Endothelial cell of umbilical vein (primary cell): ENCODE measurements at places on chromosomes 3 and 15. TPM values are rescaled to one million over a fixed set of nuclear protein-coding genes. Genes with fewer than 3 reads are reported as not detected.

The CACNA2D2 gene
- total RNA-seq, result not detected in 2 replicates

The AHSG gene
- not detected in 2 replicates for total RNA-seq

The CXCR6 gene
- not detected in 2 replicates for total RNA-seq

The CCDC54 gene
- total RNA-seq, result not detected in 2 replicates

The SLC2A2 gene
- not detected in 2 replicates for total RNA-seq

The SLC22A14 gene
- not detected in 2 replicates for total RNA-seq

The DUOXA1 gene
- not detected in 2 replicates for total RNA-seq

The TAGLN3 gene
- total RNA-seq, result not detected in 2 replicates

- no peak for DNase-seq
These were observed 10.8 kb downstream of the GHRL start for GRCh38 chr3:10281951-10282350.

DNA sequence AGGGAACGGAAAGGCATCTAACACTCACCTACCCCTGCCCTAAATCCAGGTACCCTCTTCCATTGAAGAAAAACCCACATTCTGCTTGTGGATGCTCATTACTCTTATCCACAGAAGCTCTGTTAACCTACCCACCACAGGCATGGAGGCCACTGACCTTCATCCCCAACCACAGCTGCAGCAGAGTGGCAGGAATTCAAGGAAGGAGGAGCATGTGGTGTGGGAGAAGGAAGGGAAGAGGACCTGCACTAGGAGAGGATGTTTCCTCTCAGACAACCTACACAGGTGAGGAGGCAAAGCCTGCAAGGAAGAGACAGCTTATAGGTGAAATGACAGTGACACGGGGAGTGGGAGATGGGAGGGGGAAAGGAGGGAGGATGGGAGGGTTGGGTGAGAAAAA is 192.5 kb upstream of the TSC22D2 start:
- no peak for DNase-seq

GRCh38 chr3:182046166-182046764 is 334.5 kb downstream of the SOX2 start:
- no peak for DNase-seq

GRCh38 chr15:68217341-68217740 is 12.2 kb downstream of the CLN6 start:
- DNase-seq, result no peak

DNA sequence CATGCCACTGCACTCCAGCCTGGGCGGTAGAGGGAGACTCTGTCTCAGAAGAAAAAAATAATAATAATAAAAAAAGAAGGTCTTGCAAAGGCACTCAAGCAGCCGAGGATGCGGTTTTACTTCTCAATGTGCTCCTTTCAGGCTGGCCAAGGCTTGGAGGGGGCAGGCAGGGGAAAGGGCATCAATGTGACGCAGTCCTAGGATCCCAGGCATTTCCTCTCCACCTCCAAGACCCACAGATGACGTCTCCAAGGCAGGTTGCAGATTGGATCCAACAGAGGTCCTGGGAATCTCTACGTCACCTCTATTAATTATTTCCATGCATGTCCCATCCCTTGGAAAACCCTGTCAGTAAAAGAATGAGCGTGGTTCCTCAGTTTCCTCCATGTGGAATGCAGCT is 56.2 kb downstream of the FAM43A start:
- peak; percentile 21 for DNase-seq

GRCh38 chr3:156230278-156230900 is 110.0 kb downstream of the KCNAB1 start:
- DNase-seq, result no peak

DNA sequence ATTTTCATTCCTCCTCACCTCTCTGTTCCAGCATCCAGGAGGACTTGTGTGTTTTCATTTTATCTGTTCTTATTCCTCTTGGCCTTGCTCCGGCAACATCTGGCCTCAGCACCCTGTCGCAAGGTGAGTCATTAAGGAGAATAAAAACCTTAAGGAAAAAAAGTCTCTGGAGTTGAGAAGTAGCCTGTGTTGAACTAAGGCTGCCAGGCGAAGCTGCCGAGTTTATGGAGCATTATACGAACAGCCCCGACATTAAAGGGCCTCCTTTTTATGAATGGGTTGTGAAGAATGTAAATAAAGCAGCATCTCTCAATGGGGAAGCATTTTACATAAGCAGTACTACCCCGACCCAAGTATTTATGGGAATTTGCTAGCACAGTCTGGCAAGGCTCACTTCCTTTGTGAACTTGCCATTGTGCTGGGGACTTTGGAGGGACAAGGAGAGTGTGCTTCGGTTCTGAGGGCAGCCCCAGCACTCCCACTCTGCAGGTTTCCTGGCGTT is 4.7 kb downstream of the BAHD1 start:
- no peak for DNase-seq

DNA sequence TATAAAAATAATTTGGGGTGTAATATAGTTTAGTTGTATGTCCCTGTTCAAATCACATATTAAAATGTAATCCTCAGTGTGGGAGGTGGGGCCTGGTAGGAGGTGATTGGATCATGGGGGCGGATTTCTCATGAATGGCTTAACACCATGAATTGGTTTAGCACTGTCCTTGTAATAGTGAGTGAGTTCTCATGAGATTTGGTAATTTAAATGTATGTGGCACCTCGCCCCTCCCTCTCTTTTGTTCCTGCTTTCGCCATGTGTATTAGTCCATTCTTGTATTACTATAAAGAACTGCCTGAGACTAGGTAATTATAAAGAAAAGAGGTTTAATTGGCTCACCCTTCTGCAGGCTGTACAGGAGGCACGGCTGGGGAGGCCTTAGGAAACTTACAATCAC is 83.9 kb downstream of the ANXA2 start:
- no peak for DNase-seq

- no peak for DNase-seq
These were observed 27.9 kb downstream of the ETV5 start for GRCh38 chr3:186080849-186081438.

DNA sequence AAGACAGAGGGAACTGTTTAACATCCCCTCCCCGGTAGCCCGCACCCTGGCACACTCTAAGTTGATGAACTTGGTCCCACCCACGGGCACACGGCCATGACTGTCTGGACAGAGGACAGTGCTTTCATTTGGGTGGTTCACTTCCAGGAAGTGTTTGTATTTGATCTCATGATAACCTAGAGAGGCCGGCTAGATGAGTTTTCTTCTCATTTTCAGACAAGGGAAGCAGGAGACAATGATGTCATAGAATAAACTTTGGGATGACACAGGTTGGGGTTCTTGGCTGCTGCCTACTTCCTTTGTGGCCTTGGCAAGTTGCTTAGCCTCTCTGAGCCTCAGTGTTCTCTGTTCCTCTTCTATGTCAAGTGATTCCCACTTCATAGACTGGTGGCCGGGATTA is 16.1 kb upstream of the LYSMD4 start:
- no peak for DNase-seq

- DNase-seq, result no peak
These were observed 78.1 kb downstream of the P3H2 start for GRCh38 chr3:190042558-190042957.

DNA sequence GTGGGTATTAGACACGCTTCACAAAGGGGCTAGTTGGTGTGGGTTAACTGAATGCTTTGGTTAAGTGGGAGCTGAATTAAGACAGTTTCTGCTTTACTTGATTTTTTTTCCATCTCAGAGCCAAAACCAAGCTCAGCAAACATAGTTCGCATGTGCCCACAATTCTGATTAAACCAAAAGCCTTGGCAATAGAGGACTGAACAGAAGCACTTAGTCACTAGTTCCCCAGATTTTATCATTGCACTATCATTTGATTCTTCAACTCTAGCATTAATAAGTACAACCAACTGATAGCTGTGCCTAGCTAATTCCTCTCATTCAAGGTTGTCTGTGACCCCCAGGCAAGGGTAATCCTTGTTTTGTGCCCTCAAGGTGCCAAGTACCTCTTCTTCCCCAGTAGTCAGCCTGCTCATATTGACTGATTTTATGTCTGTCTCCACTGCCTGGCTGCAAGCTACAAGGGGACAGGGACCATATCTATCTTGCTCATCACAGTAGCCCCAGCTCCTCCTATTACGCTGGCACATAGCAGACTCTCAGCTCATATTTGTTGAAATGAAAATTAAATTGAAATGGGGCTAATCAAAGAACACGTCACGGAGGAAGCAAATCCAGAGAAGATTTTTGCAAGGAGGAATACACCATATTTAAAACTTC is 9.9 kb upstream of the ARHGEF3 start:
- DNase-seq, result no peak

GRCh38 chr15:55434989-55435825 is 26.9 kb downstream of the PIERCE2 start:
- peak; percentile 83 for DNase-seq

GRCh38 chr15:47961401-47962090 is 159.2 kb upstream of the SLC24A5 start:
- no peak for DNase-seq

DNA sequence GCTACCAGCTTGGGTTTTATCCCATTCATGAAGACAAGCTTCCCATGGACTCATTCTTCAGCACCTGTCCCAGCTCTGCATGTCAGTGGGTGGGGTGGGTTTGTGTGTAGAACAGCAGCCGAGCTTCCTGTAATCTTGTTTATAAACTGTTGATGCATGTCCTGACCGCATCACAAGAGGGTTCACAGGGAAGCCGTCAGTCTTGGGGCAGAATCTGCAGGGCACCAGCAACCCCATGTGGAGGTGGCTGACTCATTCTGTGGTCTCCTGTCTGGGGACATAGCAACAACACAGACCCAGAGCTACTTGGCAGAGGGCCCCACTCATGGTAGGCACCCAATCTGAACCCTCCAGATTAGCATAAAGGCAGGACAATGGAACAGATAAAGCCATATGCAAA is 35.6 kb downstream of the DAPK2 start:
- peak; percentile 24 for DNase-seq

DNA sequence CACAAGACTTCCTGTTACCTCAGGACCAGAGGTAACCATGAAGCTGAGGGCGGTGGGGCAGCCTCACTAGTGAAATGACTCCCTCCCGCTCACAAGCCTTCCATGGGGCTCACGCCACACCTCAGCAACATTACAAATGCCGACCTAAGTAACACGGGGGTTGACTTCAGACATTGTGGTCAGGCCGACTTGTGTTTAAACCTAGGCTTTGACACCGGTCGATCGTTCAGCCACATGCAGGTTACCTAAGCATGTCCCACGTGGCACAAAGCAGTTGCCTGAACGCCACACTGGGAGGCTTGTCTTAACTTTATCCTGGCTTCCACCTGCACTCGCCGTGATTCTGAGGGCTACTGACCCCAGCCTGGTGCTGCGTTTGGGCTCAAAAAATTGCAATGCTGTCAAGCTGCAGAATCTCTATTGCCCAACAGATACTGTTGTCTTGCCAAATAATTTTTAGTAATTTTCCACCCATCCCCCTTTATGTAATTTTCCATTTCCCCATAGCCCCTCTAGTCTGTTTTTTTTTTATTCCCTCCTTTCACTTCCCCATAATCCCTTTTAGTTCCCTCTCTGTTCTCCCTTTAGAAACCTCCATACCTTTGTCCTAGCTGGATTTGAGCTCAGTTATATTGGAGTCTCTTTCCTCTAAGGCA is 158.6 kb upstream of the RGMA start:
- no peak for DNase-seq

DNA sequence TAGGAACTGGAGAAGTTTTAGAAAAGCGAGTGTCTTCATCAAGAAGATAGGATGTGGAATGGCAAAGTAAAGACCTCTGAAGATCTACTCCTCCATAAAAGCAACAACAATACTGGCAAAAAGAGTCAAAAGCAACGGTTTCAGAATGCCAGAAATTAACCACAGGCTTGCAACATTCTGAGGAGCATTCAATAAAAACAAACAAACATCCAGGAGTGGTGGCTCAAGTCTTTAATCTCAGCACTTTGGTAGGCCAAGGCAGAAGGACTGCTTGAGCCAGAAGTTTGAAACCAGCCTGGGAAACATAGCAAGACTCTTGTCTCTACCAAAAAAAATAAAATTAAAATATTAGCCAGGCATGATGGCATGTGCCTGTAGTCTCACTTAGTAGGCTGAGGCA is 143.2 kb upstream of the HACD2 start:
- no peak for DNase-seq

GRCh38 chr15:94639701-94640100 is 408.3 kb downstream of the MCTP2 start:
- no peak for DNase-seq

- peak; percentile 66 for DNase-seq
These were observed 115.0 kb upstream of the VEPH1 start for GRCh38 chr3:157618075-157618760.

DNA sequence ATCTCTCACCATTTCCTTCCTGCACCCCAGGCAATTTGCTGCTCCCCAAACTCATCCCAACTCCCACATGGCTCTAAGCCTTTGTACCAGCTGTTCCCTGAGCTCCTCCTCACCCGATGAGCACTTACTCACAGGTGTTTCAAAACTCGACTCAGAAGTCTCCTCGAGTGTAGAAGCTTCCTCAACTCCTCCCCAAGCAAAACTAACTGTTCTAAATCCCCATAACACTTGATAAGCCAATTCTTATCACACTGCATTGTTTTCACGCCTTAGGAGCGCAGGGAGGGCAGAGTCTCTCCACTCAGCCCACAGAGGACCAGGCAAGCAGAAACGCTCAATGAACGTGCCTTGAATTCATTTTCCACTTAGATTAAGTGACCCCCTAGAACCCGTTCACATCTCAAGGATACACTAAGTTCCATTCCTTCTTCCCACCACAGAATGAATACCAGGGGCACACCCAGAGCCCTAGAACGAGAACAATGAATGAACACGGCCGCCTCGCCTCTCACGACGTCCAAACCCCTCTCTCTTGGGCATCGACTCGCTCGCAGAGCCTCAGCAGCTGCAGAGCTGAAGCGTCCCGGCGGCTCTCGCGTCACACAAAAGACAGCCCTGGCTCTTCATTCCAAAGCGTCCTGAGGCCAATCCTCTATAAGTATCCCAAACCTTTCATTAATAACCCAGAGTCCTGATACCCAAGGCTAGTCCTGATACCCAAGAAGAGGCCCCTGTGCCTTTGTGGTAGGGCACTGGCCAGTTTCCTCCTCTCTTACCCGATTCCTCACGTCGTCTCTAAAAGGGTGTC is 1.1 kb downstream of the RAF1 start:
- peak; percentile 58 for DNase-seq

DNA sequence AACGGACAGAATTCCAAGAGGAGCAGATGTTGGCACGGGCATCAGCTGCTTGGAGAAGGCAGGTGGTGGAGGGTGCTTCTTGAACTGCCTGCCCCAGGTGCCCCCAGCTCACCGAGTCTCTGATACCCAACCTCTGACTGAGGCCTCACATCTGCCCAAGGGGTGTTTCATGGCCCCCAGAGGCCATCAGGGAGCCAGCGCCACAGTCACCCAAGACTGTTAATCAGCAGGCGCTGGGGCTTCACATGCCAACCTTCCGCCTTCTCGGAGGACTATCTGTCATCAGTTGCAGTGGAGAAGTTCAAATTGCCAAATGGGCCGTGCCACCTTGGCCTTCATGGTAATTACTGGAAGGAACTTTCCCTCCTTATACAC is 61.9 kb upstream of the SLC6A1 start:
- no peak for DNase-seq
